ENCODE measurements at places on chromosomes 6 and 20. TPM values are rescaled to one million over a fixed set of nuclear protein-coding genes. Genes with fewer than 3 reads are reported as not detected.
A peak's percentile ranks its signal among the peaks of the same experiment; 100 is the strongest.

Gene RAMACL
- 0.52 TPM for total RNA-seq

Gene APCDD1L
- 2.4 TPM for total RNA-seq

Gene MROH8
- total RNA-seq: 3.3 TPM

Gene SIM1
- total RNA-seq: 0.13 TPM

Gene PBOV1
- total RNA-seq: not detected

Gene PTGIS
- total RNA-seq: 30.3 TPM

DNA sequence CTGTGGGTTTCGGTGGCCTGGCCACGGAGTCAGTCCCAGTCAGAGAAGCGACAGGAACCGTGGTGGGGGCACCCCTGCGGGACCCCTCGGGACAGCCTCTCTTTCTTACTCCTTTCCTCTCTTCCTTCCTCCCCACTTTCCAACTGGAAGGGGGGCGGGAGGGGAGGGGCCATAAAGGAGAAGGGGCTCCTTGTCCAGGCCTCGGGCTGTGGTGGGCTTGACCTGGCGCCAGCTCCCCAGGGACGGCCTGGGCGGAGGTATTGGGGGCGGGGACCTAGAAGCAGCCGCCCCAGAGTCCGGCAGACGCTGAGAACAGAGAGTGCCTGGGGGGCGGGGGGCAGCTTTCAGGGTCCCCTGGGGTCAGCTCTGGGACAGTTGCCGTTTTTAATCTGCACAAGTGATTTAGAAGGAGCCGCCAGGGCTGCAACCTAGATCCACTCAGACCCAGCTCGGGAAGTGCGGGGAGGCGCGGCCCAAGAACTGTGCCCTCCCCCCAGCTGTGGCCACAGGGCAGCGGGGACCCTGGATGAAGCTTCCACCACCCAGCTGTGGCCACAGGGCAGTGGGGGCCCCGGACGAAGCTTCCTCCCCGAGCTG lies 6.4 kb upstream of the ABHD16B start:
- no peaks in the 10 kb centered on the region for H3K36me3 ChIP-seq
- H3K4me3 ChIP-seq: no peak overlapping the region
- DNase-seq: no peak
- no peaks in the 10 kb centered on the region for H3K27me3 ChIP-seq

DNA sequence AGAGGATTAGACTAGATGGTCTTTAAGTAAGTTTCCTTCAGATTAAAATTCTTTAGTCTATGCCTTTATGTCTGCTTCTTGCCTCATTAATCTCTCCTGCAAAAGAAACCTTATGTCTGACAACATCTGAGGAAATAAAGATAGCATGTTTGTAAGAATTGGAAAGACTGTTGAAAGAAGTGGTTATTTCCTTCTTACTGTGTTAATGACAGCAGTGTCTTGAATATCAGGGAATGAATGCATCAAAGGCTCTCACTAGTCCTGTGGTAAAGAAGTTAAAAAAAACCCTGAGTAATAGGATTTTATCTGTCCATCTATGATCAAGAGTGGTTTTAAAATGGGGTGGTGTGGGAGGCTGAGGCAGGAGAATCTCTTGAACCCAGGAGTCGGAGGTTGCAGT lies 302.0 kb downstream of the PRL start:
- H3K27me3 ChIP-seq: no peaks in the 10 kb centered on the region
- H3K27ac ChIP-seq: no peak overlapping the region
- no peak for DNase-seq
- H3K36me3 ChIP-seq: no peaks in the 10 kb centered on the region
- H3K4me3 ChIP-seq: no peak overlapping the region

DNA sequence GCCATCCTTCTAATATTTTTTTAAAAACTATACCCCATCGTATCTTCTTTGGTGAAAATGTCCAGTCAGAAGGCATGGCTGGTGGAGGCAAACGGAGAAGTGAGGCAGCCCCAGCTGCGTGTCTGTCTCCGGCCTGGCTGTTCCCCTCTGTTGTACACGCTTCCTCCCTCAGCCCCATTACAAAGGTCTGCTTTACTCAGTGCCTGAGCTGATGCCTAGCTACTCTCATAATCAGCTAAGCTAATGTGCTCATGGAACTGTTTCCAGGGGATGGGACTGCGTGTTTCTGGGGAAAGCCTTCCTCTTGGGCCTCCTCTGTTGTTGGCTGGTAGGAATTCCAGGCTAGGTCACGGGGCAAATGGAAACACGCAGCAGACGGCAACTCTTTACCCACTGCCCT lies 67.3 kb downstream of the PPP1R3G start:
- H3K27ac ChIP-seq: no peak overlapping the region
- no peak for DNase-seq
- H3K27me3 ChIP-seq: no peaks in the 10 kb centered on the region
- H3K4me1 ChIP-seq: no peaks in the 10 kb centered on the region

DNA sequence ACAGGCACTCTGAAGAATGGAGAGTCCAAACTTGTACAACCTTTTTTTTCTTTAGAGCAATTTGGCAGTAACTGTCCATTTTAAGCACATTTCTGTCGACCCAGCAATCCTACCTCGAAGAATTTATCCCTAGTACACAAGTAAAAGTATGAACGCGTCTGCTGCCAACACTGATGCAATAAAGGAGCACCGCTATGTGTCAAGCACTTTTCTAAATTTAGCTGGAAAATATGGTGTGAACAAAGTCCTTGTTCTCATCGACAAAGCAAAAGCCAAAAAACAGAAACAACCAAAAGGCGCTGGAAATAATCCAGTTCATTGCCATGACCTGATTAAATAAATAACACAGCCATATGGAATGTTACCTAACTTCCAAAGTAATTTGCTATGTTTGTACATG lies 1.1 kb downstream of the DPM1 start:
- H3K4me3 ChIP-seq: peak overlapping the region; percentile 93
- H3K4me1 ChIP-seq: peaks cover 38% of the 10 kb centered on the region
- peak overlapping the region; percentile 83 for H3K27ac ChIP-seq
- no peak for DNase-seq
- no peaks in the 10 kb centered on the region for H3K27me3 ChIP-seq

DNA sequence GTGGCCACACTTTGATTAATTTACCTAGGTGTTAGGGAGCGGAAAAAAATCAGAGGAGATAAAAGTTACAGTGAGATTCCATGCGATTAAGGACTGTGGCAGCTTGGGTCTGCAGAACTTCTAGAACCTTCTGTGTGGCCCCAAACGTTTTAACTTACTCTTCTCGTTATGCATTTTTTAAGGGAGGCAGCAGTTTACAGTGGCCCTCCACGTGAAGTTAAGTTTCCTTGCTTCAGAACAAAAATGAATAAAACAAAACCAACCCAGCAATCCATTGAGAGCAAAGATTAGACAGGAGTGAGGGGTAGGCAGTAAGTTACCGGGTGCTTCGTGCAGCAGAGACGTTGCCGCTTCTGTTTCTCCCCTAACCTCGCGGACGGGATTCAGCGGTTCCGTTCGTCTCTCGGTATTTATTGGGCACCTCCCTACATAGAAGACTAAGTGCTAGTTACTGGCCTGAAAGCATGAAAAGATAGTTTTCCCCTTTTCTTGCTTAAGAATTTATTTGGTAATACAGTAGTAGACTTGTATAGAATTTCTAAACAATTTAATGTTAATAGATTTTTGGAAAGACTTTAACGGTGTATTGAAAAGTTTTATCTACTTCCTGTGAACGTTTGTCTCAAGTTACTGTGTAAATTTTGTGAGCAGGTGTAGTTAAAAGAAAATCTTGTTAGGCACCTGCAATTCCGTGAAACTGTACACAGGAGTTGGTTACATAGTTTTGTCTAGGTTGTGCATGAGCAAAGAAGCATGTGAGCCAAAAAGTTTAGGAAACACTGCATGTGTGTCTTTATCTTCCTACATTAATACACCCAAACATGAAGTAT lies 1.1 kb downstream of the BAG2 start:
- peak overlapping the region; percentile 91 for H3K4me3 ChIP-seq
- peaks cover 30% of the 10 kb centered on the region for H3K4me1 ChIP-seq
- peaks cover 14% of the 10 kb centered on the region for H3K36me3 ChIP-seq
- H3K27ac ChIP-seq: peak overlapping the region; percentile 87

- no peak overlapping the region for H3K4me3 ChIP-seq
- DNase-seq: no peak
- H3K36me3 ChIP-seq: no peaks in the 10 kb centered on the region
- H3K4me1 ChIP-seq: peaks cover 32% of the 10 kb centered on the region
- no peaks in the 10 kb centered on the region for H3K27me3 ChIP-seq
- no peak overlapping the region for H3K27ac ChIP-seq
Measured at GRCh38 chr6:143743301-143744166, 65.8 kb downstream of the PHACTR2 start.

GRCh38 chr6:158564243-158565121 lies 4.6 kb downstream of the TMEM181 start:
- H3K36me3 ChIP-seq: 0 out of 2 replicates have a peak, but pooled peaks cover 3% of the 10 kb centered on the region
- no peak overlapping the region for H3K4me3 ChIP-seq
- DNase-seq: no peak
- no peaks in the 10 kb centered on the region for H3K27me3 ChIP-seq
- H3K4me1 ChIP-seq: peaks cover 30% of the 10 kb centered on the region

GRCh38 chr6:33915134-33915533 lies 111.3 kb upstream of the MLN start:
- no peaks in the 10 kb centered on the region for H3K4me1 ChIP-seq
- H3K4me3 ChIP-seq: no peak overlapping the region
- H3K27ac ChIP-seq: no peak overlapping the region
- no peak for DNase-seq

DNA sequence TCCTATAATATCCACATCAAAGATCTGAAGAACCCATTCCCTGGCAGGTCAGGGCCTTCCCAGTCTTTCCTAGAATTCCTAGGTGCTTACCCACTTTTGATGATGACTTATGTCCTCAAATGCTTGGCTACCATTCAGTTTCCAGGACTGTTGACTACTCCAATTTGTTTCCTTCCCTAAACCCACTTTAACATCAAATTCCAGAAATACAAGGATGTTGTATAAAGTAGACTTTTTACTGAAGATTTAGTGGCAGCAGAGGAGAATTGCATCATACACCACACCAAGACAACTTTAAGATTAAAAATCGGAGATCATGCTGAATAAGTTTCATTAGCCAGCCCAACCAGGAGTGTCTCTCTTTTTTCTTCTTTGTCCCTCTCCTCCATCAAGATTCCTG lies 203.3 kb upstream of the LAMP5 start:
- H3K36me3 ChIP-seq: no peaks in the 10 kb centered on the region
- DNase-seq: no peak

DNA sequence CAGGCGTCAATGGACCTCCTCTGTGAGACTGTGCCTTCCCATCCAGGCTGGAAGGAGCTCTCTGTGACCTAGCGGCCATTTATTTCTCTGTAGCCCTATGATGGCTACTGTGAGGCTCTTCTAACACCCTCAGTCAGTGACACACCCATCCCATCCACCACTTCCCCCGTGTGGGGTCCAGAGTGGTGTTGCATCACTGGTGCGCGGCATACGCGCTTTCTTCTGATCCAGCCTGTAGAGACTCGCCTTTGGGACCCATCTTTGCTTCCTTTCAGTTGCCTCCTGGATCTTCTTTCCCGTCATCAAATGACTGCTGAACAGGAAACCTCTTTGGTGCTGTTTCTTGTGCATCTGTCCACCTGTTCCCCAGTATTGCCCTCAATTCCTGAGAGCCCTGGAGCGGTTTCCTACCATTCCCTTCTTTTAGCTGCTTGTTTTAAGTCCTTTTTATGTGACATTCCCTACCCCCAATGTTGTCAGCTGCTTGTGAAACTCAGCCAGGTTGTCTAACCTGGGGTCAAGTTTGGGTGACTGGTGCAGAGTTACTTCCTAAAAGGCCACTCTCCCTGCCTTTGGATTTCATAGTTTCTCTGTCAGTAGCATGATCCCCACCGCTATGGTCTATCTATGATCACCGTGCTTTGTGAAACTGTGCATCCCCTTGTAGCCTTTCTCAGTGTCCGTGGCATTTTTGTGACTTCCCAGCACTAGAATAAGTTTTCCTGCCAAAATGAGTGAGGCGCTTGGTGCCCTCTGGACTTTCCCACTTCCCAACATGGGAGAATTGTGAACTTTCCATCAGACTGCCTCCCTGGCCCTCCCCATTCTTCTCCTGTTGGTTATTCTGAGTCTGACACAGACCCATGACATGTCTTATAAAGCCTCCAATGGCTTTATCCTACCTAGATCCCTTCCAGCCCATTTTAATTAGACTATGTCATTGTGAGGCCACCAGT lies 5.7 kb downstream of the PRR3 start:
- H3K36me3 ChIP-seq: peaks cover 42% of the 10 kb centered on the region
- peaks cover 11% of the 10 kb centered on the region for H3K4me1 ChIP-seq

- DNase-seq: peak; percentile 77
- H3K4me3 ChIP-seq: no peak overlapping the region
- H3K27ac ChIP-seq: no peak overlapping the region
- H3K4me1 ChIP-seq: peaks cover 5% of the 10 kb centered on the region
- no peaks in the 10 kb centered on the region for H3K27me3 ChIP-seq
- H3K36me3 ChIP-seq: no peaks in the 10 kb centered on the region
Measured at GRCh38 chr6:7267466-7268091, 45.4 kb downstream of the SSR1 start.

DNA sequence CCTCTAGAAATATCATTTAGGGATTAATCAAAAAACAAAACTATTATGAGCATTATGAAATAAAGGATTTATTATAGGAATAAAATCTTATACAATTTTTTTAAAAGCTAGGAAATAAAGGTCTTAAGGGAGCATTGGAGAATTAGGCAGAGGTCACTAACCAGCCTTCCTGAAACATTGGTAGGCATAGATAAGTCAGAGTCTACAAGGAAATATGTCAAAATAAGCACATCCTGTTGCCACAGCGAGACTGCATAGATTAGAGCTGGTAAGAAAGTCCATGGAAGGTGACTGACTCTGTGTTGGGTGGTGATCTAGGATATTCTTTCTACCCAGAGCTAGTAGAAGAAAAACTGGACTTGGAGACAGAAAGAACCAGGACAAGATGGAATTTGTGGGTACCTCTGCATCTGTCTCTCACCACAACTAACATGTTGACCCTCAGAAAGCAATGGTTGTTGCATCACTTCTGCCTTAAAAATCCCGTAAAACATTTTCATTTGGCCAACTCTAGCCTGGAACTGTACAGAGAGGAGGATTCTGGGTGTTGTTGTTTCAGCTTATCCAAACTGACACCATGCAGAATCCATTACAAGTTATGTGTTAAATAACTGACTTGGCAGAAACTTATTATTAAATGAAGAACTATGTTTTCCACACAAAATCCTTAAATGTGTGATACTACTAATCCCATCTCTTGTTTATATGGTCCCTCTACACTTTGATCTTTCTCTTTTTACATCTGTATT lies 77.1 kb downstream of the FBXO5 start:
- no peaks in the 10 kb centered on the region for H3K36me3 ChIP-seq
- H3K4me3 ChIP-seq: no peak overlapping the region
- peaks cover 9% of the 10 kb centered on the region for H3K4me1 ChIP-seq
- H3K27me3 ChIP-seq: no peaks in the 10 kb centered on the region
- no peak overlapping the region for H3K27ac ChIP-seq
- DNase-seq: no peak

DNA sequence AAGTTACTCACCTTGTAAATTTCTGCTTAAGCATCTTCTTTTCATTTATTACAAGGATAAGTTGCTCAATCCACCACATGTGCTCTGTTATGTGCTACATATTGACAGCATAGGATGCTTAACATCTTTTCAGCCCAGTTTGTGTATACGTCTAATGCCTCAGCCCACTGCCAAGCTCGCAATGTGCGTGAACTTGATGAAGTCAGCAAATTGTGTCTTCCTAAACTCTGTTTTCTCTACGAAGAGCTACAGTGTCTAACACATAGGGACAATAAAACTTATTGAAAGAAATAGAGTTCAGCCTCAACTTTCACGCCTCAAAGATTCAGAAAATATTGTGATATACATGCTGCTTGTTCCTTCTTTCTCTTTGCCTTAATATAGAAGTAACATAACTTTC lies 500.0 kb downstream of the TFAP2B start:
- H3K27me3 ChIP-seq: no peaks in the 10 kb centered on the region
- H3K27ac ChIP-seq: no peak overlapping the region
- no peaks in the 10 kb centered on the region for H3K36me3 ChIP-seq
- no peaks in the 10 kb centered on the region for H3K4me1 ChIP-seq
- no peak for DNase-seq
